ENCODE measurements at places on chromosomes 4 and X.

- DNase-seq = no peak
These were observed 52.7 kb downstream of the CPLX1 start for GRCh38 chr4:773214-773613.

- DNase-seq = peak; percentile 14
These were observed at the start of gene DACH2 for GRCh38 chrX:86148024-86148511. TSS of gene DACH2 (plus strand) at chrX:86148451.

DNA sequence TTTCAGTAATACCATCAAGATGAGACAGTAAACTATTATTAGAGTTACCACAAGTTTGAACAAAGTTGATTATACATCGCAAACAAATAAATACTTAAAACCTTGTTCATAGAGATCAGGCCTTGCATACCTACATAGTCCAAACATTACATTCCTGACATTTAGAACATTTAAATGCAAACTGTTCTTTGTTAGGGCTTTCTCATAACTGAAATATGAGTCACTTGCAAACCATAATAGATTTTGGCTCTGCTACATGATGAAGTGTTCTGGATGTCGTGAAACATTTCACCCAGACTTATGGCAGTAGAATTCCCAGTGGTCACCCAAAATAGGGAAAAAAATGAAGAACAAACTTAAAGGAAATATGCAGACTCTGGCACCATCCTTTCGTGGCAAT, 75.0 kb downstream of the FAT4 start:
- no peak for DNase-seq

GRCh38 chrX:12471061-12471460, 320.2 kb upstream of the PRPS2 start:
- no peak for DNase-seq

DNA sequence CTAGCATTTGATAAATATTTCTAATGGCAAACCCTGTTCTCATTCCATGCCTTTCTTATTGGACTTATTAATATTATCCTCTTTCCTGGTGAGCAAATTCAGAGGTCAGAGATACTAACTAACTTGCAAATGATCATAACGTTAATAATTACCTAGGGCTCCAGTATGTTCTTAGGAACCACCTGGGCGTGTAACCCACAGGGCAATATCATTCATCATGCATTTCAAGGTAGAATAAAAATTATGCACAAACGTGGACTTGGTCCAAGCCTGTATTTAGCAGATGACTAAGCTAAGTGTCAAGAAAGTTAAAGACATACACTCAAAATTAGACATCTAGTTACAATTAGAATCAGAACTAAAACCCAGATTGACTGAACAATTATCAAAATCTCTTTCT, 850.1 kb downstream of the TRIML1 start:
- no peak for DNase-seq

DNA sequence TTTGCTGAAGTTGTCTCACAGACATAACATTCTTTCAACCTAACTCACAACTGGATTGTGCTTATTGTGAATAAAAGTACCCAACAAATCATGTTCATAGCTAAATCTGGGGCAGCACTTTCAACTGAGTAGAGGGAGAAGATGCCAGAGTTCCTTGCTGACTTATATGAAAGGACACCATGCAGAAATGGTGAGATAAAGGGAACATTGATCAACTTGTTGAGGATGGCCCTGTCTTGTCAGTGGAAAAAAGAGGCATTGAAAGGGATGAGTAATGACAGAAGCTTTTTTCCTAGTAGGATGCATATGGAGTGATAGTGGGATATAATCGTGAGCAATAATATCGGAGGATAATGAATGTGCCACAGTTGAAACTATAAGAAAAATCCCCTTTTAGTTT, 221.7 kb downstream of the ARHGAP24 start:
- no peak for DNase-seq

DNA sequence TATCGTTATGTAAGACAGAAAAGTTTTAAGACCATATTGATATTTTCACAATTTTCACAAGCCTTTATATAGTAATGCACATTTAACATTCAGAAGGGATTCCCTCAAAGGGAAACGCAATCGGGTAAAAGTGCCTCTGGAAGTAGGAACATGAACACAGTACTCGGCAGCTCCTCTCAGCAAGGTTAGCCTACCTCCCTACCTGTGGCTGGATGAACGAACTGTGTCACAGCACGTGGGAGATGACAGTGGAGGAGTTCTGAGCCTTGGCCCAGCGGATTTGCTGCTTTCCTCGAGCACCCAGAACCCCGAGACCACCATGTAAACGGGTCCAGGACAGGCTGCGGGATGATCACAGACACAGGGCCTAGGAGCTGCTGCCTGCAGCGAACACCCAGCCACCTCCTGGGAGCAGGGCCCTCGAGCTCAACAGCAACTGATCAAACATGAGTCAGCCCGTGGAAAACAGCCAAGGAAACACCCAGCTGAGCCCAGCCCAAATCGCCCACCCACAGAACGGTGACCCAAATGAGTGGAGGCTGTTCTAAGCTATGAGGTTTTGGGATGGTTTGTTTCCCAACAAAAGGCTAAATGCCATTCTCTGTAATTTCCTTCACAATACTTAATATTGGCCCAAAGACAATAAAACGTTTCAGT, 30.4 kb downstream of the FAT1 start:
- no peak for DNase-seq

- no peak for DNase-seq
These were observed 966.6 kb upstream of the SLIT2 start for GRCh38 chr4:19285146-19285545.

DNA sequence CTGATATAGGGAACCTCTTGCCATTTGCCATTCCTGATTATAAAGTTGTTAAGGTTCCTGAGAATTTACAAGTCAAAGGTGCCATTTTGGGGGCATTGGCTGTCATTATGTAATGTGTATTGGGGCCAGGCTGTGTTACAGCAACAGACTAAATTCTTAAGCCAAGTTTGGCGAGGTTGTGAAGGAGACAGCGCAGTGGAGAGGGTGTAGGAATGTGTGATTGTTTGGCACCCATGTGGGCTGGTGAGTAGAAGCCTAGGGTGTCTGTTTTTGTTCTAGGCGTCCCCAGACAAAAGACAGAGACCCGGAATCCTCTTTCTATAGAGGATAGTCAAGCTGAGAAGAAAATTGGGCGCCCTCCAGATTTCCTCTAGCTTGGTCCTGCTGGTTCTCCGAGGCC, 2535.3 kb downstream of the PCDH7 start:
- no peak for DNase-seq

- DNase-seq = no peak
These were observed 194.3 kb upstream of the CT83 start for GRCh38 chrX:116657071-116657470.

GRCh38 chr4:127491571-127491970, 141.2 kb upstream of the INTU start:
- DNase-seq = no peak
